ELR (cell line): ENCODE measurements at places on chromosomes 2 and 18.

GRCh38 chr2:207205173-207205957 lies 39.6 kb upstream of the KLF7 start:
- no peak for DNase-seq

- no peak for DNase-seq
Observed at GRCh38 chr2:160380611-160381010, 113.0 kb downstream of the RBMS1 start.

DNA sequence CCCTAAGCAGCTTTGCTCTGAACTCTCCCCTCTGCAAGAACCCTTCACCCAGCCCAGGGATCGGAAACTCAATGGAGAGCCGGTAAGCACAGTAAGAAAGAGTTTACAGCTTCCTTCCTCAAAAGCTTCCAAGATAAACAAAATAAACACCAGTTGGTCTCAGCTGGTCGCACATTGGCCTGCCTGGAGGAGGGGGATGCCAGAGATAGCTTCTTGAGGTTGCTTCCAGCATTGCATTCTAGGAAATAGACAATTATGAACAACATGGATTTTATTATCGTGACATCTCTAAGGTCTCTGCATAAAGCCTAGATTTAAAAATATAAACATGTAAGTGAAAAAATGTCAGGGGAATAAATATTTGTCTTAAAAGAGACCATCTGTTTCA lies 141.5 kb upstream of the PKDCC start:
- DNase-seq: no peak

GRCh38 chr2:224025874-224026273 lies 13.2 kb downstream of the SERPINE2 start:
- no peak for DNase-seq

DNA sequence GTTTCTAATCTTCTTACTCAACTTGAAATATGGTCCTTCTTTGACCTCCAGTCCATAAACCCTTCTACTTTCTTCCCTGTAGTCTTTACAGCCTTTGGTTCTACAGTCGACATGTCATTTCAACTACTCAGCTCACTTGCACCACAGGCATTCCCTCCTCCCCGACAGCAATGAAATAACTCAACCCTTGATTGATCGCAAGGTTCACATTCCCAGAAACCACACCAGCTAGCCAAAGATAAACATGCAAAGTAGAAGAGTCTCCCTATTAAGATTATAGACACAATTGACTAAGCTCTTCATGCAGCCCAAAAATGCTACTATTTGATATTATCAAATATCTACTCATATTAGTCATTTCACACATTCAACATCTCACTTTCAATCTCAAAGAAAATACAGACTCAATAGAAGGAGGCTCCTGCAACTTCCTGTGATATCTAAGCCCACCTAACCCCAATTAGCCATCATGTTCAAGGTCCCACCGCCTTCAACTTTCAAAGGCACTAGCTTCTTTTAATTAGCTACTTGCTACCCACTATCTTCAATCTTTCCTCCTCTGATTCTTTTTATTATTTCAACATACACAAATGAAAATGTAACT lies 50.8 kb downstream of the RTTN start:
- DNase-seq: peak; percentile 86

DNA sequence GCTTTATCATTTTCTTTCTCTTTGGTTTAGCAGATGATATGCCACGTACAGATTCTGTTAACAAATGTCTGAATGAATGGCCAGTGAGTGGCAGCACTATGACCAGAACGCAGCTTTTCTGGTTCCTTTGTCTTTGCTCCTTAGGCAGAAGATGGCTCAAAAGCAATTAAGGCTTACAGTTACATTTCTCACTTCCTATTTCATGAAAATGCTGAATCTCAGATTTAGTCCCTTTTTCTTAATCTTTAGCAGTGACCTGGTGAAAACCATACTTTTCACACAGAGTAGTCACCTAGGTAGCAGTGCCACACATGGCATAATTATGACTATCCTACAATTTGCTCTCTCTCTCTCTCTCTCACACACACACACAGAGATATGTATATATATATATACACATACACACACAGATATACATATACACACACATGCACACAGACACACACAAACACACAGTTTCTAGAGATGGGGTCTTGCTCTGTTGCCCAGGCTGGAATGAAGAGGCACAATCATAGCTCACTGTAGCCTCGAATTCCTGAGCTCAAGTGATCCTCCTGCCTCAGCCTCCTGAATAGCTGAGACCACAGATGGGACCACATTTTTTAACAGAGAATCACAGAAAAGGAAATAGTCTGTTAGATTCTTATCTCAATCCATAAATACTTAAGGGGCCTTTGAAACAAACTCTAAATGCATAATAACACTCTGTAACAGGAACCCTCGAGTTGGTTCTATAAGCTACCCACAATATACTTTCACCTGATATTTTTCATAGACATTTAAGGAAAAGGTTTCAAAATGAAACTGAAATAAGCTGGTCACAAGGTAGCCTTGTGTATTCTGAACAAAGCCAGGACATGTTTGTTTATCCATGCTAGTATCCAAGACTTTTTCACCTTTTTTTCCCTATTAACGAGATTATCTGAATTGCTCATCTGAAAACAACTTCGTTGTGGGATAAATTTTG lies 11.6 kb downstream of the PDE6D start:
- peak; percentile 29 for DNase-seq

DNA sequence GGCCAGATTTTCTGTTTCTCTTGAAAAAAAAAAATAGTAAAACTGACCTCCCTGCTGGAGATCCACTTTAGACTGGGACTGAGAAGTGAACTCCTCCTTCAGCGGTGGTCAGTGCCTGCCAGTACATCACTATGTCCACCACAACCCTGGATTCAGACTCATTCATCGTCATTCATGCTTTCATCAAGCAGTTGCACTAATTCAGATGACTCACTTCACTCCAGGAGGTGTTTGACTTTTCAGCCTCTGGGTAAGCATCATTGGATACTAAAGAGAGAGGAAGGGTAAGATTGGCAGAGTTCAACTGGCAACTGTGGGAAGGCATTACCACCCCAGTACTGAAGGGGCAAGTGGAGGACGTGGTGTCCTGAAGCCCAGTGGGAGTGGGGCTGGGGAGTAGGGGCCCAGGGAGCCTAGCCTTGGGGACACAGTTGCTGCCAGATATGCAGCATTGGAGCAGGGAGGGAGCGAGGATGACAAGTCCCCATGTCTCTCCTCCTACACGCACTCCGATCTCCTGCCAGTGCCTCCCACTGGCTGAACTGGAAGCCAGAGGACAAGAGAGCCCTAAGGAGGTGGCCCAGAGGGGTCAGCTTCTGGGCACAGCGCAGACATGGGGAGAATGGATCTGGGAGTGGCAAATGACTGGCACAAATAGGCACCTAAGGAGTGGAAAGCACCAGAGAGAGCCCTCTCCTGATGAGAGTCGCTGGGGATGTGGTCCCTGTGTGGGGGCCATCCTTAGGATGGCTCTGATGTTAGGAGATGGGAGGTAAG lies 111.1 kb downstream of the TGFA start:
- DNase-seq: peak; percentile 23

GRCh38 chr2:85861180-85861579 lies 27.6 kb downstream of the ST3GAL5 start:
- no peak for DNase-seq

DNA sequence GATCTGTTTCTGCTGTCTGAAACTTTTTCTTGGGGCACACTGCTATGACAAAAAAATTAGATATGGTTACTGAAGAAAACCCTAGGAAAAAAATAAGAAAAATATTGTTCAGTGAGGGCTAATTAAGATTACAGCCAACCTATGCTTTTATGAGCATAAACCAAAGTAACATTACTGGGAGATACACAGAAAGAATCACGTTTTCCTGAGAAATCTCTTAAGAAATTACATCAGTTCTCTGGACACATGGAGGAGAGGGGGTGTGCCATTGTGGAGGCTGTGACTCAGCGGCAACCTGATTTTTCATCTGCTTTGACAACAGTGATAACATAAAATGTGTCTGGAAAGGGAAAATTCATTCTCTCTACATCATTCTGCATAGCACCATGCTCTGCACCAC lies 13.4 kb upstream of the NMI start:
- DNase-seq: peak; percentile 37

GRCh38 chr2:33595385-33595784 lies 3.7 kb downstream of the FAM98A start:
- DNase-seq: no peak

DNA sequence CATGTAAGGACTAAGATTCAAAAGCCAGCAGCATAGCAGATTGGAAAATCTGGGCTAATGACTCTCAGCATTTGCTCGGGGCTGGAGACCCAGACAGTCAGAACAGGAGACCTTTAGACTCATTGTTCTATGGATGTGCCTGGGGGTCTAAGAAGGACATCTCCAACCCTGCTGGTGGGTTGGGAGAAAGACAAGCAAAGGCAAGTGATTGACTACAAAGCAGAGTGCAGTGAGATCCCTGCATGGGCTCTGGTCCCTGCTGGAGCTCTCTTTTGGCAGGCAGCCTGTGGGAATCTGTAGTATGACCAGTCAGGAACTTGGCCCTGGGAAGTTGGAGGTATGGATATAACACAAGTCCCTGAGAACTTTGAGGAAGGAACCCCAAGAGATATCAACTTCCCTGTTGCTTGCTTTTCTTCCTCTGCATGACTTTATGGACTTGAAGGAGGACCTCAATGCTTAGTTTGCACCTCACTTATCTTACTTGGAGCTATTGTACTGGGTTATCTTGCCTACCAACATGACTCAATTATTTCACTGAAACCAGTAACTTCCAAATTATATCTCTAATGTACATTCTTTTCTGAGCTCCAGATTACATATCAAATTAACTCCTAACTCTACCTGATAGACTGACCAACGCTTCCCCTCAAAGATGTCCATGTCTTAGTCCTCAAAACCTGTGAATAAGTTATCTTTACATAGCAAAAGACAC lies 236.0 kb downstream of the CYRIA start:
- DNase-seq: no peak

GRCh38 chr18:71370671-71371445 lies 1082.0 kb downstream of the SOCS6 start:
- DNase-seq: no peak

- no peak for DNase-seq
Observed at GRCh38 chr2:177872286-177872685, 200.3 kb downstream of the PDE11A start.

- DNase-seq: no peak
Observed at GRCh38 chr2:25822190-25823117, 55.8 kb downstream of the ASXL2 start.

- DNase-seq: no peak
Observed at GRCh38 chr18:73756256-73757091, 391.2 kb downstream of the FBXO15 start.

DNA sequence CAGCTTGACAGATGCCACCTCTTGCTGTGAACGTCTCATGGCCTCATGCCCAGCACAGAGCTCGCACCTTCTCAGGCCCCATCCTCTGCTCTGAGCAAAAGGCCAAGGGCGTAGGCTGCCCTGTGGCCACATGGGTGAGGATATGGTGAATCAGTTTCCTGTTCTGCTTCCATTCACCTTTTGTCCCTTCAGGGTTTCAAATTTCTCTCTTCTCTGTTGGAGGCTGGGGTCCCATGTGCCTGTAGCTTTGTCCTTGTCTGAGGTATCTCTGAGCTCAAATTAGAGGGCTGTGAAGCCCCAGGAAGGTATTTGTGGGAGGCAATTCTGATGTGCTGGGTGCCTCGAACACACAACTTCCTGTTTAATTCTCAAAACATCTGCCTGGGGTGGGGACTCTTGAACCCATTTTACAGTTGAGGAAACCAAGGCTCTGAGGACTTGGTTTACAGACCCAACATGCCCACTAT lies 29.0 kb downstream of the ZAP70 start:
- peak; percentile 71 for DNase-seq

DNA sequence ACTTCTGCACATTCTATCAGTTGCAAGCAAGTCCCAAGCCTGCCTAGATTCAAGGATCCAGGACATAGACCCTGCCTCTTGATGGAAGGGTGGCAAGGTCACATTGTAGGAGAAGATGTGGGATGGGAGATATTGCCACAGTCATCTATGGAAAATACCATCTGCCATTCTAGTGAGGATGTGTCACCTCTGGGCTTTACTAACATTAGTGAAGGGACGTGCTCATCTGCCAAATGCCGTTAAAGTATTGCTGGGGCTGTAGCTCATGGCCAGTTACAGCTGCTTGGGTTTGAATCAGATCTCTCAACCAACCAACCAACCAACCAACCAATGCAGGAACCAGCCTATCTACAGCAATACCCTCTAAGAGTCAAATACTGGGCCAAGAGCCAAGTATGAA lies 49.0 kb downstream of the E2F6 start:
- no peak for DNase-seq

DNA sequence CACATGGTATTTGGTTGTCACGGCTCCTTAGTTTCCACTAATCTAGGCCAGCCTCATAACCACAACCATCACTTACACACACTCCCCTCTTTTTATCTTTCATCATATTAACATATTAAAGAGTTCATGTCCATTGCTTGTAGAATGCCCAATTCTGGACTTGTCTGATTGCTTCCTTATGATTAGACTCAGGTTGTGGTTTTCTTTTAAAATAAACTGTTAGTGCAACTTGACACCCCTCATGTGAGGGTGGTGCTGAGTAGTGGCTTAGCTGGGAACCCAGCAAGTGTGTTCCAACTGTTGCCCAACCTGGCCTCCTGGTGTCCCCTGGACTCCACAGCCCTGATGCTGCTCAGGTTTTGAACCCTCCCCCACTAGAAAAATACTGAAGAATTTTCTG lies 20.1 kb upstream of the CD207 start:
- no peak for DNase-seq

DNA sequence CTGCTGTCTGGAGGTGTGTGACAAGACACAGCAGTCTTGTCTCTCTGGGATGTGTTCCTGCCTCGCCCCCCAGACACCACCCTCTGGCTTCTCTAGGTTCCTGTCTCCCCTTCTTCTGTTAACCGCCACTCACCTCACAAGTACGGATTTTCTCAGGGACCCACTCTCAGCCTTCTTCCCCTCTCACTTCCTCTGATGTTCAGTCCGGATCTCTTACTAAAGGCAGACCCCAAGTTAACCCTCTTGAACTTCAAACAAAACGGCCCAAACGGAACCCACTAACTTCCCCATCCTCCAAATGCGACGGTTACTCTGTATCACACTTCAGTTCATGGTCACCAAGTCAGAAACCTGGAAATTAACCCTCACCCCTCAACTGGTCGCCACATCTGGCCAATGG lies 32.0 kb downstream of the B4GALT6 start:
- no peak for DNase-seq

DNA sequence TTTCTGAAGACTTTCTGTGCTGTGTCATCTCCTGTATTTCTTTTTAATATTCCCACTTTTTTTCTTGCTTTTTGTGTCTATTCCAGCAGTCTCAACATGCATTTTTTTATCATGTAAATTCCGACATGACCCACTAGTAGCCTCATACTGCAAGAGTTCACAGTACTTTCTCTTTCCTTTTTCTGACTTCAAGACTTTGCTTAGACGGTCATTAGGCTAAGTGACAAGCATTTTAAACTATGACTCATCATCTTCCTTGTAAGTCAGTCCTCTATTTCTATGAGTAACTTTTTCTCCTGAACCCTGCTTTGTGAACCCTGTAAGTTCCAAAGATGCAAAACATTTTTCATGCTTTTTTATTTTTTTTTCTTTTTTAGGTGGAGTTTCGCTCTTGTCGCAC lies 381.2 kb downstream of the TXNL1 start:
- peak; percentile 66 for DNase-seq

GRCh38 chr2:238165288-238165921 lies 6.6 kb downstream of the ERFE start:
- DNase-seq: no peak

- DNase-seq: no peak
Observed at GRCh38 chr2:41735476-41735875, 312.3 kb upstream of the PKDCC start.

- no peak for DNase-seq
Observed at GRCh38 chr2:159003555-159003954, 35.1 kb downstream of the TANC1 start.

- no peak for DNase-seq
Observed at GRCh38 chr18:32317651-32318050, 127.8 kb downstream of the MEP1B start.
